ENCODE measurements at places on chromosomes 3 and 15. TPM values are rescaled to one million over a fixed set of nuclear protein-coding genes. Genes with fewer than 3 reads are reported as not detected.

PATL2 gene
- not detected for total RNA-seq

DNA sequence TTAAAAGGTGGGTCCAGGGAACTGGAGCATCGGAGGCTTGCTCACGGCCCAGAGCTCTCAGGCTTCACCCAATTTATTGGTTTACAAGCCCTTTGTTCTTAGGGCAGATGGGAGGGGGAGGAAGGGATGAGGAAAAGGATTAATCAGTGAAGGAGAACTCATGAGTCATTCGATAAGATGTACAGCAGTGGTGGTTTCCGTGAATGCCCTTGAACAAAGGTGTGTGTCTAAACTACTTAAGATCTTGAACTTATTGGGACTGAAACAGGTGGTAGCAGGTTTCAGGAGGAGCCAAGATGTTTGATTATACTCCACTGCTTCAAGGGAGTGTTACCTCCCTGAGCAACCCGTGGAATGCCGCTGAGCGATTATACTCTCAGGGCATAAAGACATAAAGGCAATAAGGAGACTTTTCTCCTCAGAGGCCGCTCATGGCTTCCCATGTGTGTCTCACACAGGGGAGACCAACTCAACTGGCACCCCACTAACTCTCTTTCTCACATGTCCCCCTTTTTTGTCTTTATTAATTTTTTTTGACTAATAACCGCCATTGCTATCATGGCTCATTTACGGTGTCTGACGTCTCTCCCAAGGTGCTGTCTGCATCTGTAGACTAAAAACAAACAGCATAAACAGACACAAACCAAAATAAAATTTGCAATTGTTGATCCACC lies 17.3 kb upstream of the SLC28A2 start:
- DNase-seq = no peak

- no peak for DNase-seq
Observed at GRCh38 chr3:120602682-120603081, 6.5 kb downstream of the NDUFB4 start.

EFCC1 gene
- not detected for total RNA-seq

Data from glutamatergic neuron (in vitro differentiated cells).